ENCODE measurements at places on chromosomes 2 and 18.

DNA sequence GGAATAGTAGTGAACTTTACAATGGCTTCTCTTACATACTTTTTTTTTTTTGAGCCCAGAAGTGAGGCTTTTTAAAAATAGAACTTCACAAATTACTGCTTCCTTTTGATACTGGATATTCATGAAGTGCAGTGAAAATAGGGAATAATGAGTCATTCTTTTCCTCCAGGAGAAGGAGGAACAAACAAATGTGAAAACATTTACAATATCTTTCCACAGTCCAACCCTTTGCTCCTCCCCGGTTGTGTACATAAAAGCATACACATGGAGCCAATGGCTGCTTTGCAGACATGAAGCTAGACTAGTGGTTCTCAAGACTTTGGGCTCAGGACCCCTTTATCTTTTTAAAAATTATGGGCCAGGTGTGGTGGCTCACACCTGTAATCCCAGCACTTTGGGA is 266.9 kb downstream of the GBX2 start:
- no peak for DNase-seq

DNA sequence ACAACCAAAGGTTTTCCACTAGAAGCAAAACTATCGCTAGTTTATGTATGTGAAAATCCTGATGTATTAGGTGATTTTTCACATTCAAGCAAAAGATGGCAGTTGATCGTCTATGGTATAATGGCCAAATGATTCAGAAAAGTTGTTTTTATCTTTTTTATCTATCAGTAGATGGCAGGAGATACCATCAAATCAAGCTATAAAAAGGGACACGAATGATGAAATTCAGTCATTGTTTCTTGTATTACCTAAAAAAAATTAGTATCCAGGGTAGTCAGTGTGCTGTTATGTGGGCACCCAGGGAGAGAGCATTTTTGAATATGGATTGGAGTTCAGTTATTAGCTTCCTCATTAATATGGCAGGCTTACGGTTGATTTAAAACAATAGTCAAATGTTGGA is 22.9 kb upstream of the CAVIN2 start:
- no peak for DNase-seq

DNA sequence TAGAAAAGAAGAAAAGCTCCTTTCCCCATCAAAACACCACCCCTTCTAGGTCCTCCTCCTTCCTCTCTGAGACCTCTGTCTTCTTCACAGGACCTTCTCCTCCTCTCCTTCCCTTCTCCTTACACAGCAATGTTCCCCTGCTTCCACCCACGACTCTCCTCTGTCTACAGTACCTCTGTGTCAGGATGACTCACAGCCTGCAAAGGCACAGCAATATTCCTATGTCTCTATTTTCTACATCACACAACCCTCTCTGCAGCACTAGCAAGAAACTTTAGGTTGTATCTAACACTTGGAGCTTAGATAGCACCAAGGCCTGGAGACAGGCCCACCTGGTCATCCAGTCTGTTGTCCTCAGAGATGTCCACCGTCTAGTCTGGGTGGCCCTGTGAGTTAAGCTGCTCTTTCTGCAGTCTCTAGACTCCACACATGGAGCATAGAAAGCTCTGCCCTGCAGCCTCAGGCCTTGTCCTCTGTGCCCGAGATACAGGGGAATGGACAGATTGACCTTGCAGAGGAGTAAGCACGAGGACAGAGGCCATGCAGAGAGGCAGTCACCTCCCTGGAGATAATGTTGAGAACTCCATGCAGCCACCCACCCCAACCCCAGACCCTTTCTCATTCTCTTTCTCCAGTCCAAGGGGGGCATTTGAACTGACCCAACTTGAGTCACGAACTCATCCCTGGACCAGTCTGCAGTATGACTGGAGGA is 212.0 kb downstream of the TNS1 start:
- no peak for DNase-seq

GRCh38 chr2:112959109-112959812 is 18.5 kb upstream of the IL36G start:
- no peak for DNase-seq

GRCh38 chr2:26978061-26978596 is 7.7 kb downstream of the MAPRE3 start:
- DNase-seq = no peak

DNA sequence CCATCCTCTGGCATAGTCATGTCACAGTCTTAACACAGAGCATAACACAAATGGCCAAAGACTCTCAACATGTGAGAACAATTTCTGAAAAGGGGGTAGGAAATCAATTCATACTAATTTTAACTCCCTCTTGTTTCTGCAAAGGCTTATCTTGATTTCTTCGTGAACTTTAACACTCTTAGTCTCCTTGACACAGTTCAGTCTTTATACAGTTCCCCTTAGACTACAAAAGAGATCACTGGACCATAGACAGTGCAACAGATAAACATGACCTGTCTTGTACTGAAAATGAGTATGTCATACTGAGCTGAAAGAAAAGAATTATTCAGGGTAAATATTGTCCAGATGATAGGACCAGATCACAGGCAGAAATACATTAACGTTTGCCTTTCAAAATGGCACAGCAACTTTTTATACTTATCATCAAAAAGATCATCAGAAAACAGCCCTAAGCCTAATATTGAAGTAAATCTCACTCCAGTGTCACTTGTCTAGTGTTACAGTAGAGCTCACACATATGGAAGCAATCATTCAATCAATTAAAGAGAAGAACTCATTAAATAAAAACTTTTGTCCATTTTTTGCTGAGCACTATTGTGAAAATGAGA is 56.4 kb upstream of the VRK2 start:
- DNase-seq = no peak

GRCh38 chr2:74497777-74498499 is 1.5 kb downstream of the LBX2 start:
- DNase-seq = no peak

DNA sequence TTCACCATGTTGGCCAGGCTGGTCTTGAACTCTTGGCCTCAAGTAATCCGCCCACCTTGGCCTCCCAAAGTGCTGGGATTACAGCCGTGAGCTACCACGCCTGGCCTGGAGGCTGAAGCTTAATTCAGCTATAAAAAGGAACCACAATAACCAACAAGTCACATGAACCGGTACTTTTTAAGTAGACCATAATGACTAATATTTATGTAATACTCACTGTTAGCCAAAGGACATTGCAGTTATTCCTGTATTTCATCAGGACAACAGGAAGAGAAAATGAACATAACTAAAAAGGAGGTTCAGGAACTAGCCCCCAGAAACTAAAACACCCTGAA is 49.0 kb upstream of the TMEM87B start:
- DNase-seq = no peak

DNA sequence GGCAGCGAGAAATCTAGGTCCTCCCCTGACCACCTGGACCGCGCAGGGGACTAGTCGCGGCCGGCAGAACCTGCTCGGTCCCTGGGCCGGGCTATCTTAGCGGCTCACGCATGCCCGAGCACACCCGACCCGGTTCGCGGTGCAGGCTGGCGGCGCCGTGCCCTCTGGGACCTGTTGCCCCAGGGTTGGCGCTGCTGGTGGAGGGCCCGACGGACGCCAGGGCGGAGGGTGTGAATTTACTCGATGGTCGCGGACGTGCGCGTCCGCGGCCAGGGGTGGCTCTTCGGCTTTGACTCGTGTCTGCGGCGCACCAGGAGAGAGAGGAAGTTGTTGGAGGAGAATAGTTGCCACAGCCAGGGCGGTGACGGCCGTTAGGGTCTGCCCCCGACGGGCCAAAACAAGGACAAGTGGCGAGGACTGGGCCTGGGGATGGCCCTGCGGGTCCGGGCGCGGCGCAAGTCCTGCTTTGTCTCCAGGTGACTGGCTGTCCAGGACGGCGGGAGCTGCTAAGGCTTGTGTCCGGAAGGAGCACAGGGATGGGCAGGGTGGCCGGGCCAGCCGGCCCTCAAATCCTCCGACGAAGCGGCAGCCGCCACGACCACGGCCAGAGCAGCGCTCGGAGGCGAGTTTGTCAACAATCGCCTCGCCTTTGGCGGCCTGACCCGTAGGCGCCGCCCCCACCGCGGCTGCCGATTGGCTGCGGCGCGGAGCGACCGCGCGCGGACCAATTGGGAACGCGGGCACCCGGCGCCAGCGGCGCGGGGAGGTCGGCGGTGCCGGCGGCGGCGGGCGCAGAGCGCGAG is 1.3 kb downstream of the BCL2L11 start:
- DNase-seq = peak; percentile 60

- no peak for DNase-seq
Observed at GRCh38 chr2:75432761-75433361, 127.9 kb downstream of the EVA1A start.

GRCh38 chr2:148730085-148730484 is 85.5 kb downstream of the EPC2 start:
- no peak for DNase-seq

GRCh38 chr2:26017464-26018183 is 16.3 kb upstream of the RAB10 start:
- DNase-seq = no peak

- no peak for DNase-seq
Observed at GRCh38 chr2:20561637-20562454, 89.1 kb downstream of the HS1BP3 start.

DNA sequence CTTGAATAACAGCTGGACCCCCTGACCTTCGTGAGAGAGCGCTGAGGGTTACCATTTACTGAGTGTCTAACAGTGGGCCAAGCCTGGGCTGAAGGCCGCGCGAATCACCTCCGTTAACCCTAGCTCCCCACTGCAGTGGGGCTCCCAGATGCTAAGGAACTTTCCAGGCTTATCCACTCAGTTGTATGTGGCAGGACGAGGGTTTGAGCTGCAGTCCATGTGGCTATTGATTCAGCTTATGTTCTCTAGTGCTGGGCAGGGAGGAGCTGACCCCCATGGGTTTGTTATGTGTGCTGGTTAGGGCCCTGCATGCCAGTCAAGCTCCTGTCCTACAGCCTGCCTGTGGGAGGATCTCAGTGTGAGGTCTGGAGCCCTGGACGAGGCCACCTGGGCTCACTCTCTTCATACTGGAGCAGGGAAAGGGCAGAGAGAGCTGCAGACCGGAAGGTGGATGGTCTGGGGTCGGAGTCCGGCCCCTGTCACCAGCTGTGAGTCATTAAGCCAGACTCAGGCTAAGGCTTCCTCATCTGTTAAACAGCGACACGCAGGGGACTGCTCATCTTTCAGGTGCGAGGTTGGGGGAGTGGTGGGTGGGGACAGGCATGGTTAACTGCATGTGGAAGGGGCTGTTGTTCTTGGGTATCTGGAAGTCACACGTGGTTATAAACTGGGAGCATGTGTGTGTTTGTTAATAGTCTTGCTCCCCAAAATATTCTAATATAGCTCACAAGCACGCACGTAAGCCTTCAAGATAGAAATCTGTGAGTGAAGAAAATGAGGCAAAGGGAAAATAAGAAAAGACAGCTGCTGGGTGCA is 6.6 kb downstream of the PSD4 start:
- no peak for DNase-seq

DNA sequence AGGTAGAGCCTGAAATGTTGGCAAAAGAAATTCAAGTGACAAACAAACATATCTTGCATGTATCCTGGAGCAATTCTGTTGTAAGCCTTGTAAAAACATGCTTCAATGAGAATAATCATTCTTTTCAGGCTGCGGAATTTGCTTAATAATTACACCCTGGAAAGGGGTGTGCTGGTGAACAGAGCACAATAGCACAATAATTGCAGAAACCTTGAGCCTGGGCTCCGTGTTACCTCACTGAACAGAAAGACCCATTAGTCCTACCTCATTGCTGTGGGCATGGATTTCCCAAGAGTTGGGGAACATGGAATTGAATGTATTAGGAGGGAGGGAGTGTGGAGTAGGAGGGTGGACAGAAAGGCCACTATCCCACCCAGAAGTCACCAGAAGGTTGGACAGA is 168.0 kb upstream of the ALKAL2 start:
- DNase-seq = no peak

GRCh38 chr2:88857951-88858411 is 166.5 kb downstream of the RPIA start:
- DNase-seq = no peak
